ENCODE measurements at places on chromosomes 16 and 17.

DNA sequence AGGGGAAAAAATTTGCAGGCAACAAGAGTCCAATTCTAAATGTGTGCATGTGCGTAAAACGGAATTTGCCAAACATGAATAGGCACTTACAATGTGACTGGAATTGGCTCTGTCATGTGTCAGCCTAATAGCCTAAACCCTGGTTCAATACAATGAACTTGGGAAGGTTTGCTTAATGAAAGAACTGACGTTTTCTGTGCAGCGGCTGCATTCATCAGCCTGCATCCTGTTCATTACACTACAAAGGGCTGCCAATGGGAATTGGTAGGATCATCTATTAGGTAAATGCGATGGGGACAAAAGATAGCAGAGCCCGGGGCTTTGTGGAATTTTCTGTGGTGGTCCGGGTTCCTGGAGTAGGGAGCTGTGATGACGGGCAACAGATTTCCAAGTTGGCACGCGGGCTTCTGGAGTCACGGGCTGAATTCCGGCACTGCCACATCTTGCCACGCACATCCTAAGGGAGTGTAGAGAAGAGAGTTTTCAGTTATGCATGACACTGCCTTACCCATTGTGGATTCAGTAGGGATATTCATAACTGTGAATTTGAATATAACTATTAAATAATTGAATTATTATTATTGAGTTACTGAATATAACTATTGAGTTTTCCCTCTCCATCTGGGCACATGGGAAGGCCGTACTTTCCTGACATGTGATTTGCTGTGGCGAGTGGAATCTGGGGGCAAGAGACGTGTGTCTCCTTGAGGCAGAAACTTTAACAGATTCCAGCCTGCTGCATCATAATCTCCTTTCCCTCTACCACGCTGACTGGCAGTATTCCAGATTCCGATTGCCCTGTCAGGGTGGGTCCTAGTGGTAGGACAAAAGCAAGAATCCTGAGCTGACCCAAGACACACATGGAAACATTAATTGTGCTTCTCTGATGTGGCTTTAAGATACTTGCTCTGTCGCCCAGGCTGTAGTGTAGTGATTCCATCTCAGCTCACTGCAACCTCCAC, 565.6 kb downstream of the WWOX start:
- DNase-seq, result no peak

- DNase-seq, result no peak
Measured at GRCh38 chr17:49992933-49993422, 2.0 kb downstream of the DLX3 start.

- DNase-seq, result peak; percentile 89
Measured at GRCh38 chr17:79188048-79188447, 113.4 kb downstream of the ENGASE start.

DNA sequence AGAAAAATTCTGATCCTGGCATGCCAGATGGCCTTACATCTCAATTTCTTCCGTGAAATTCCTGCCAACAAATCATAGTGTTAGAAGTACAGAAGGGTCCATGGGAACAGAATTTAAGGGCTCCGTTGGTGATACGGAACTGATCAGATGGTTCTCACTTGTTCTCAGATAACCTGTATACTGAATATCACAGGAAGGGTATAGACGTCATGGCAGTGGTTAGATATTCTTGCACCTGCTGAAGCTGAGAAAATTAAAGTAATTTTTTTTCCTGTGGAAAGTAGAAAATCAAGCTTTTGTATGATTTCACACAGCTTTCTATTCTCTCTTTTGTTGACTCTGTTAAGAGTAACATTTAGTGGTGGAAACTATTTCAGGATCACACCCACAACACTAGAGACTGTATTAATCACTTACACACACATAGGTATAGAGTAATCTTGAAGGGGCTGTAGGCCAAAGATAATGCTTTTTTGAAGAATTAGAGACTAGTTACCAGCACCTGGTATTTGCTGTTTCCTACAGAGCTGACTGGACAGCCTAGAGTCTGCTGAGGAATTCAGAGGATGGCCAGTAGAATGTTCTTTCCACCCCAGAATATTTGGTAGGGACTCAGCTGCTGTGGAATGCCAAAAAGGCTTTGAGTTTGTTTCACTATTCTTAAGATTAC, 7.5 kb downstream of the TENT4B start:
- DNase-seq, result no peak

DNA sequence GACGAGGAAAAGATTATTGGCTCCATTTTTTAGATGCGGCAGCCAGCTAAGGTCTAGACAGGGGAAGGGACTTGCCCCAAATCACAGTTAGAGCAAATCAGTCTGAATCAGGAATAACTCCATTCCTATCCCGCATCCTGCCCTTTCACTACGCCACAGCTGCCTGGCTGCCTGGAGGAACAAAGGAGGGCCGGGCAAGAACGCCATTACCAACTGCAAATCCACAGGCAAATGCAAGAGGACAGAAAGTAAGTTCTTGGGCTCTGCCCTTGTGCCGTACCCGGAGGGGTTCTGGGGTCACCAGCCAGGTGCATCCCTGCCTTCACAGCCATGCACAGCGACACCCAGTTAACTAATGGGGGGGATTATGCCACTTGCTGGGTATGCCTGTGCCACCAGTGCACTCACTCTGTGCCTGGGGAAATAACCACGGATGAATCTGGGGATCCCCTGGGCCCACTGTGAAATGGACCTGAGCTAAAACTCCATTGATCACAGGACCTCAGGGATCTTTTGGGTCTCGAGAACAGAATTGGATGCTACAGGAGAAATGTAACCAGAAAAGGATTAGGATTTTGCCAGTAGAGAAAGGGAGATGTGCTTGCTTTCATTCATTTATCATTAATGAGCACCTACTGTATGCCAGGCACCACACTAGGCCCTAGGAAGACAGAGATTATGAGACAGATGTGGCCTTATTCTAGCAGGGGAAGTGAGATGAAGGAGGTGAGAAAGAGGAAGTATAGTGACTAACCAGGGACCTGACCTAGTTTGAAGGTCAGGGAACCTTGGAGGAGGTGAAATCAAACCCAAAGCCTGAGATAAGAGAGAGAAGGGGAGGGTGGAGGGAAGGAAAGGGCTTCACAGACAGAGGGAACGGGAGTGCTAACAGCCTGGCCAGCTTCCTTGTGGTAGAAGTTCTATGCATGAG, 17.7 kb downstream of the BCL7C start:
- no peak for DNase-seq

DNA sequence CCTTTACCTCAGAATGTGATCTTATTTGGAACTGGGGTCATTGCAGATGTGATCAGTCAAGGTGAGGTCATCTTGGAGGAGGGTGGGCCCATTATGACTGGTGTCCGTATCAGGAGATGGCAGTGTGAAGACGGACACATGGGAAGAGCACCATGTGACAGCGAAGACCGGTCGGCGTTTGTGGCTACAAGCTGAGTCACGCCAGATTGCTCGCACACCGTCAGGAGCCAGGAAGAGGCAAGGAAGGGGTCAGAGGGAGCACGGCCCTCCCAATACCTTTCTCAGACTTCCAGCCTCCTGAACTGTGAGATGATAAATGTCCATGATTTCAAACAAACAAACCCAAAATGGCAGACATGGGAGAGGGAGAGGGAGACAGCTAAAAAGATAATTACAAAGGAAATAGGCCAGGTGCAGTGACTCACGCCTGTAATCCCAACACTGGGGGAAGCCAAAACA, 13.2 kb downstream of the STARD3 start:
- DNase-seq, result no peak

DNA sequence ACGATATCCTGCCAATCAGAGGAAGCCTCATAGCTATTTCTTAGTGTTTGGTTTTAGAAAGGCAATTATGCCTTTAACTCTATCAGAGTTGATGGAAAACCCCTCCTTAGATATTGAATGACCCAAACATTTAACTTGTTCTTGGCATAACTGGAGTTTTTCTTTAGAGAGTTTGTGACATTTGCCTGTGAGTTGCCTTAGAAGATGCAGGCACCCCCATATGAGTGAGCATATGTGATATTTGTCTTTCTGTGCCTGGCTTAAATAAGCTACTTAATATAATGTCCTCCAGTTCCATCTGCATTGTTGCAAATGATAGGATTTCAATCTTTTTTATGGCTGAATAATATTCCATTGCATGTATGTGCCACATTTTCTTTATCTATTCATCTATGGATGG, 19.6 kb upstream of the B4GALNT2 start:
- DNase-seq, result no peak

DNA sequence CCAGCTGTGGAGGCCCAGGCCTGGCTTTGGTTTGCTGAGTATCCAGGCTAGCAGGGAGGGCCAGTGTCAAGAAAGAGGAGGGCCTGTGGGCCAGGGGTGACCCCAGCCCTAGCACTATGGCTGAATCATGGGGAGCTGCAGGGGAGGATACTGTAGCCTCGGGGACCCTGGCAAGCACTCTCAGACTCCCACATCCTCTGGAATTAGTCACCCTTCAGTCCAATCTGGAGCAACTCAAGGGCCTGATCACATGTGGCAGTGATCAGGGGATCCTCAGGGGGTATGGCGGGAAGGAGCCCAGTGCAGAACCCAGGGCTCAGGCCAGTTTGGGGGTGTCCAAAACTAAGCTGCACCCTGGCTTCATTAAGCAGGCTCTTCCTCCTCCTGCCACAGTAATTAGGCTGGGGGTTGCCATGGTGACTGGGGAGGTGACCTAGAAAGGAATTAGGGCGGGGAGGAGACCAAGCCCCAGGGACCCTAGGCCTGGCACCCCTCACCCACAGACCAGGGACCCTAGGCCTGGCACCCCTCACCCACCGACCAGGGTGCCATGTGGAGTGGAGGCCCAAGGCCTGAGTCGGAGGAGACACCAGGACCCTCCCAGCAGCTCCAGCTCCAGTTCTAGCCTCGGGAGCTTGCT, 5.8 kb downstream of the NLGN2 start:
- no peak for DNase-seq

- peak; percentile 88 for DNase-seq
Measured at GRCh38 chr17:2755891-2756724, 6.7 kb upstream of the CCDC92B start.

DNA sequence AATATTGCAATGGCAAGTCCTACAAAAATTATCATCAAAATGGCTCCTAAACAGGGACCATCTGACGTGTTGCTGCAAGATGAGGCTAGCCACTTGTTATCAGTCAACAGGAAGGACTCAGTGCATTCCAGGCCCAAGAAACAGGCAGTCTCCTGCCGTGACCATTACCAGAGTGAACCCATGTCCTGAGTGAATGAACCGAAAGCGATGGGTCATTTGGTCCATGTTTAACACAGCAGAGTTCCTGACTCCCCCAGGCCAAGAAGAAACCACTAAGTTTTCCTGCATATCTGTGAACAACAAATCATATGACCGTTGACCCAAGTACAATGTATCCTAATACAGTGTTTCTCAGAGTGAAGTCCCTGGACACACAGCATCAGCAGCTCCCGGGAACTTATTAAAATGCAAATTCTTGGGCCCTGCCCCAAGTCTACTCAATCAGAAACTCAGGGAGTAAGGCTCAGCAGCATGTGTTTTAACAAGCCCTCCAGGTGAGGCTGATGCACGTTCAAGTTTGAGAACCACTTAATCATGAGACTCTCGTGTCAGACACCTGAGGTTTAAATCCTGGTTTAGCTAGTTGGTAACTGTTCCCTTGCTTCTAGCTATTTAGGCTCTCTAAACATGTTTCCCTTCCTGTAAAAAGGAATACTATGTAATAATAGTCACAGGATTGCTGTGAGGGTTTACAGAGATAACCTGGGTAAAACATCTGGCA, 429.4 kb upstream of the MAF start:
- no peak for DNase-seq

DNA sequence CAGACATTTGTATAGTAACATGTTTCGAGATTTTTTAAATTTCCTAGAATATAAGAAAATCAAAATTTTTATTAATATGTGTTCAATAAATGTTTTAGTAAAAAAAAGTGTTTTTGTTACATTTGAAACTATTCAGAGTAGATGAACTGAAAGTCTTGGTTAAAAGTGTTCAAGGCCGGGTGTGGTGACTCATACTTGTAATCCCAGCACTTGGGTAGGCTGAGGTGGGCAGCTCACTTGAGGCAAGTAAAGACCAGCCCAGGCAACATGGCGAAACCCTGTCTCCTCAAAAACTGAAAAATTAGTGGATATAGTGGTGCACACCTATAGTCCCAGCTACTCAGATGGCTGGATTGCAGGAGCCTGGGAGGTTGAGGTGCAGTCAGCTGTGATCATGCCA, 16.8 kb upstream of the PHKG2 start:
- DNase-seq, result no peak

DNA sequence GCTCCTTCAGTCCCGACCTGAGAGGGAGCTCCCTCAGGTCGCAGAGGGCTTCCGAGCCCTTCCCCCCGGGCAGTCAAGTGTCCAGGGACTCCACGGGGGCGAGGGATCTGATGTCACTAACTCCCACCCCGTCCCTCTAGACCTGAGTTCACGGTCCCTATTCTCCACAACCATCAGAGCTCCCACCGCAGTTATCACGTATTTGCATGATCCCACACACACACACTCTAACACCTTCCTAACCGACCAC, 3.7 kb upstream of the PER1 start:
- DNase-seq, result no peak

DNA sequence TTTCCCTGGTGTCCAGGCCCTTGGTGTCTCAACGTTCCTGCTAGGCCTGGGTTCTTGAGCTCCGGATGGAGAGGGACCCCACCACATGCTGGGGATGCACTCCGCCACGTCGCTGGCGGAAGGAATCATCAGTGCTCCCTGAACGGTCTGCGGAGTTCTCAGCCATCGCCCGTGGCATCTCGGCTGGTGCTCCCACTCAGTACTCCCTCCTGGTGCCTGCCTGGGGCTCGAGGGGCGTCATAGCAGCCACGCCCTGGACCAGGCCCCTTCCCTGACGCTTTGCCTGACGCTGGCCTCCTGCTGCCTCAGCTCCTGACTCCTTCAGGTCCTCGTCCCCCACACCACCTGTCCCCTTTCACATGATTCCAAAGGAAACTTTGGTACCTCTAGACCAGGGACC, 95.9 kb upstream of the CIBAR2 start:
- DNase-seq, result no peak

GRCh38 chr16:85114909-85115567, 2.8 kb upstream of the CIBAR2 start:
- peak; percentile 100 for DNase-seq

DNA sequence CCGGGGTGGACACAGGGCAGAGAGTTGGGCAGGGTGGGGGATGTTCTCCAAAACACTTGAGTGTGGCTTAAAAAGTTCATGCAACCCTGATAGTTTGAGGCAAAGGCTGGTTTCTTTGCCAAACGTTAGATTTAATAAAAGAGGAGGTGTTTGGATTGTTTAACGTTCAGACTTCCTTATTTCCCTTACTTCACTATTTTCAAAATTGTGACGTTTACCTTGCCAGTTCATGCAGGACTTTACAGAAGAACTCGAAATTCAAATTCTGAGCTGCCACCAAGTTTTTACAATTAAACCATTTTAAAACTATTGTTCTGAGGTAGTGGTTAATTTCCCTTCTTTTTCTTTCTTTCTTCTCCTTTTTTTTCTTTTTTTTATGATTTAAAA, 5.5 kb downstream of the SEC14L1 start:
- DNase-seq, result no peak

- DNase-seq, result no peak
Measured at GRCh38 chr16:8568231-8568617, 22.1 kb downstream of the TMEM114 start.

GRCh38 chr17:72299100-72299499, 178.3 kb downstream of the SOX9 start:
- DNase-seq, result no peak
